ENCODE measurements at places on chromosomes 5 and 9. TPM values are rescaled to one million over a fixed set of nuclear protein-coding genes. Genes with fewer than 3 reads are reported as not detected.

- no peak overlapping the region for H3K27ac ChIP-seq
- H3K4me1 ChIP-seq = peaks cover 23% of the 10 kb centered on the region
- peaks cover 39% of the 10 kb centered on the region for H3K27me3 ChIP-seq
- H3K4me3 ChIP-seq = peak overlapping the region; percentile 51
Measured at GRCh38 chr5:53481159-53481886, 894 bp downstream of the FST start.

GRCh38 chr9:36120705-36121104 lies 15.8 kb upstream of the GLIPR2 start:
- DNase-seq = no peak
- H3K4me3 ChIP-seq = no peak overlapping the region
- H3K36me3 ChIP-seq = peaks cover 19% of the 10 kb centered on the region
- H3K27ac ChIP-seq = no peak overlapping the region

- no peak overlapping the region for H3K27ac ChIP-seq
- DNase-seq = no peak
- peaks cover 83% of the 10 kb centered on the region for H3K36me3 ChIP-seq
- H3K4me1 ChIP-seq = peaks cover 8% of the 10 kb centered on the region
Measured at GRCh38 chr9:131517761-131518190, 13.3 kb downstream of the UCK1 start.

DNA sequence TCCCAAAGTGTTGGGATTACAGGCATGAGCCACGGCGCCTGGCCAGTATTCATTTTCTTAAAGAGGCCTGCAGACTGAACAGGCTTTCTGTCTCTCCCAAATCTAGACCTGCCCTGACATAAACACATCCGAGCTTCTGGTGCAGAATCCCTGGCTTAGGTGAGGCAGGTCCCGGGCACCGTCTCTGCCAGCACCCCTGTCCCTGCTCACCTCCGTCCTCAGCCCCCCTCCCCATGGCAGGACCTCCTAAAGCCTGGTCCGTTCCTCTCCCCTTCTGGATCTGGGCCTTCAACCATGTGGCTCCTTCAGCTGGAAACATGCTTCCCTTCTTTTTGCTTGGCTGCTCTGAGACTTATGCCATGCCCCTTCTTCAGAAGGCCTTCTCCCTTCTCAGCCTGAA lies 22.7 kb upstream of the RXRA start:
- H3K36me3 ChIP-seq = no peaks in the 10 kb centered on the region
- H3K27me3 ChIP-seq = peaks cover 7% of the 10 kb centered on the region
- no peak for DNase-seq
- H3K27ac ChIP-seq = no peak overlapping the region

The HTR1A gene
- total RNA-seq = not detected

The PCDH12 gene
- 3.4 TPM for total RNA-seq

The IFNA21 gene
- not detected for total RNA-seq
